Natural killer cell (primary cell): ENCODE measurements at places on chromosomes 4 and X.

DNA sequence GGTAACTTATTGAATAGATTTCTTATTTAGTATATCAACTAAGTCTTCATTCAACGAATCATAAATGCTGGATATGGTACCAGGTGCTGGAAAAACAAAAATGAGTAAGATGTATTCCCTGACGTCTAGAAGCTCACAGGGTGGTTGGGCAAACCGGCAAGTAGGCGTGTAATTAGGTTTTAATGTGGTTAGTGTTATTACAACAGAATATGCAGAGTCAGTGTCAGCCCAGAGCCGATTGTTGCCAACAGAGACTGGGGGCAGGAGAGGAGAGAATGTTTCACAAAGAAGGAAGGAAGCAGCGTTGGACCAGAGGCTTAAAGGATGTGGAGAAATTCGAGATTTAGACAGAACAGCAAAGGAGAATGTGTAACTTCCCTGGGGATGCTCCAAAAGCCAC, 111.7 kb downstream of the TENM3 start:
- DNase-seq, result no peak

DNA sequence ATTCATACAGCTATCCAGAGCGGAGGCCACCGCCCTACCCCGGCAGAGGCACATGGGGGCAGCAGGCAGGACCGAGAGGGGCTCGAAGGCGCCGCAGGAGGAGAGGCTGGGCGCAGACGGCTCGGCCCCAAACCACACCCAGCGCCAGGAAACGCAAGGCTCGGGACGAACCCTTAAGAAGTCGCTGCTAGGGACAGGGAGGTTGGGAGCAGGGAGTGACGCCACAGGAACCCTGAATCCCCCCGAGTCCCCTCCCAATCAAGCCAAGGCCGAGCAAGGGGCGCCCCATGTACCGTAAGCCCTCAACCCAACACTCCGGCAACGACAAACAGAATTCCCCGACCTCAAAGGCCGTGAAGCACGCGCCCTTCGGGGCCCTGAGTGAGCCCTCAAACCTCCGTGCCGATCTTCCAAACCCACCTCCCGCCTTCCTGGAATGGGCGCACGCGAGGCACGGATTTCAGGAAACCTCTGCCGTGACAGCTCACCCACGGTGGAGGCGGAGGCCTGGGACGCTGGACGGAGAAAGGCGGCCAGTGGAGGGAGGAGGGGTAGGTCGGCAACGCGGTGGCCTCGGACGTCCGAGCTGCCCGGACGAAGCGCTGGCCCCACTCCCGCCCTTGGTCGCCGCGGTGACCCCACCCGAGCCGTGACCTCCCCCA, 1.8 kb downstream of the ZFYVE28 start:
- DNase-seq, result no peak

DNA sequence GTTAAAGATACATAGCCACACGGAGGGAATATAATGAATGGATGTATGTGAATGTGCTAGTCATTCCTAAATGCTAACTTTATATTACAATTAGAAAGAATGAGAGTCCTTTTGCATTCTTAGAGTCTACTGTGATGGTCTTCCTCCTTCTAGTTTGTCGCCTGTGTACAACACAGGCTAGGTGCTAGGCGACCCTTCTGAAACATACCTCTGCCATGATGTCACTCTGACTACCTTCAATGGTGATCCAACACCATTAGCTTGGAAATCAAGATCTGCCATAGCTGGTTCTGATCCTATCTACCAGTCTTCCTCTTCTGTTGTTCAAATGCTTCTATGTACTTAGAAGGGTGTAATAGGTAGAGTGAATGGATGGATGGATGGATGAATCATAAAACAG, 151.2 kb downstream of the MGST2 start:
- DNase-seq, result no peak

GRCh38 chr4:26753187-26753586, 107.5 kb upstream of the STIM2 start:
- DNase-seq, result no peak

- no peak for DNase-seq
Measured at GRCh38 chr4:138671106-138671505, 344.5 kb upstream of the NOCT start.

DNA sequence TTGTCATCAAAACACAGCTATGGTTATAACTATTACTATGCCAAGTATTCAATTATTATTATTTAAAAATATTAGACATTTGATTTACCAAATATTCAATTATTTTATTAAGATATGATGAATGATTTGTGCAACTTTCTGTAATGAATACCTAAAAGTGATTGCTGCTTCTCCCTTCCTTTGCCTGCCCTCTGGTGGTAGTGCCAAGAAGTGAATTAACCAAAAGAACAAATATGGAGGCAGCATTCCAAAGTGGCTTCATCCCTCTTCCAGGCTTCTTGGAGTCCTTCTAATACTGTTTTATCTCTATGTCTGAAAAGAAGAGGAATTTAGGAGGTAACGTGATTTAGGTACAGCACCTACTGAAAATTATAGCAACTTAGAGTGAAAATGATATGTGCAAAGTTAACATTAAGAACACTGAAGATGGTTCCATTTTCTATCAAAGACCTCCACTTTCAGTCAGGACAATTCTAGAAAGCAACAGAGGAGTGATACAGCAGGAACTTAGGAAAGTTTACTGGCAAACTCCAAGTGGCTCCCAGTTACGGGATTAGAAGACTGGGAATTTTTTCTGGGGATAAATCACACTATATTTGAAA, 43.0 kb downstream of the ENPEP start:
- DNase-seq, result peak; percentile 61

DNA sequence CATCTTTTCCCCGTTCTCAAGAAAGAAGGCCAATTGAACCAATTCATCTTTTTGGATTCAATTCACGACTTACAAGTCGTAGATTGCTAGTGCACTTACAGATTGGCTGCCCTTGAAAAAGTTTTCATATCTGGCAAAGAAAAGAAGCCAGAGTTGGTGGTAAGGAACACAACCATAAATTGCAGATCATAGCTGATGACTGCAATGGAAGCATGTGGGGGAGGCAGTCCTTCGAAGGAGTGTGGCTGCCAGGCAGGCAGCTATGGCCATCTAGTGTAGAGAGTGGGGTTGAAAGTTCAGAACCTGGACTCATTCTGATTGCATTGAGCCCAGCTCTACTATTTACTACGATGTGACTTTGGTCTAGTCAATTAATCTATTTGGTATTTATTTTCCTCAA, 4.5 kb downstream of the GPM6A start:
- no peak for DNase-seq

GRCh38 chr4:82611982-82612381, 50.2 kb upstream of the TMEM150C start:
- DNase-seq, result no peak

DNA sequence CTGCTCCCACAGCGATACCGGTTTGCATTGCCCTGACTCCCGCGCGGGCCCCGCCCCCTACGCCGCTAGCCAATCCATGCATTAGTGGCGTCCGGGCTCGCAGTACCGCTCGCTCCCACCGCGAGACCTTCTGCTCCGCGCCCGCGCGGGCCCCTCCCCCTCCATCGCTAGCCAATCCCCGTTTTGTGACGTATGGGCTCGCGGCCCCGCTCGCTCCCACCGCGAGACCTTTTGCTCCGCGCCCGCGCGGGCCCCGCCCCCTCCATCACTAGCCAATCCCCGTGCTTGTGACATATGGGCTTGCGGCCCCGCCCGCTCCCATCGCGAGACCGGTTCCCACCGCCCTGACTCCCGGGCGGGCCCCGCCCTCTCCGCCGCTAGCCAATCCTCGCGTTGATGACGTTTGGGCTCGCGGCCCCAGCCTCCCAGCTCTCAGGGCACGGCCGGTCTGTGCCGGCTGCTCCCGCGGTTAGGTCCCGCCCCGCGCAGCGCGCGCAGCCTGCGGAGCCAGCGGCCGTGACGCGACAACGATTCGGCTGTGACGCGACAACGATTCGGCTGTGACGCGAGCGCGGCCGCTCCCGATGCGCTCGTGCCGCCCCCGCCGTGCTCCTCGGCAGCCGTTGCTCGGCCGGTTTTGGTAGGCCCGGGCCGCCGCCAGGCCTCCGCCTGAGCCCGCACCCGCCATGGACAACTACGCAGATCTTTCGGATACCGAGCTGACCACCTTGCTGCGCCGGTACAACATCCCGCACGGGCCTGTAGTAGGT, at the start of gene EMD:
Gene EMD, plus strand, starts transcription at position 497 of the 770 bp plus-strand sequence. Its CDS starts 190 bp downstream, at position 687.
- peak; percentile 97 for DNase-seq

- no peak for DNase-seq
Measured at GRCh38 chr4:141247430-141247780, 26.7 kb downstream of the ZNF330 start.

GRCh38 chr4:20074450-20074849, 177.3 kb upstream of the SLIT2 start:
- no peak for DNase-seq

DNA sequence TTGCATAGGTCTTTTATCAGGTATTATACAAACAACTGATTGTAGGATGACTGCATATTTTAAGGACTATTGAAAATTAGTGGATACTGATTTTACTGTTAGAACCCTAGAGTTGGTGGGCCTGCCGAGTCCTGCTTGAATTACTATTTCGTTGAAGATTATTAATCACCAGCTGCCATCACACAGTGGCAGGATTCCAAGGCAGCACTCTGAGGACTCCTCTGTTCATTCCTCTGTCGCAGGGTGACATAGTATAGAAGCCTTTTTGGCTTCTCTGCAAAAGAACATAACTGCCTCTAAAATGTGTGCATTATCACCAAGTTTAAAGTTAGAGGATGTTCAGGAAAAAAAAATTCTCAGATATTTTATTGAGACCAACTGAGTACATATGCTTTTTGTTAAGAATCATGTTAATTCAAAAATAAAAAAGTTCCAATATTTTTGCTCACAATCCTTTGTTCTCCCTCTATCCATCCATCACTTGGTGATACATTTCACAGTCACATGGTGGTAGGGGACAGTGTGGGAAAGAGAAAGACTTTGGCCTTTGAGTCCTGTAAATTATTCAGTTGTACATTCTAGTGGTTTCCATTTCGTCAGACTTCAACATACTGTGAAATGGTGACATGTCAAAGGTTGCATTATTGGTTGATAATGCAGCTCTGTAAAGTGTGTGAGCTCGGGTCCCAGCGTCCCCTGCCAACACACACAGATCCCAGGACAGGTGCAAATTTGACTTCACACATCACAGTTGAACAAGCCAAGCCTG, 332.5 kb downstream of the GRID2 start:
- no peak for DNase-seq

GRCh38 chrX:47144626-47145394, at the start of the genes NDUFB11 and RBM10:
Gene NDUFB11, minus strand, starts transcription at chrX:47144702. Its CDS starts 23 bp downstream, at chrX:47144679.
Gene RBM10, plus strand, starts transcription at chrX:47145221. Its CDS starts 2,261 bp downstream, at chrX:47147482.
- peak; percentile 92 for DNase-seq

DNA sequence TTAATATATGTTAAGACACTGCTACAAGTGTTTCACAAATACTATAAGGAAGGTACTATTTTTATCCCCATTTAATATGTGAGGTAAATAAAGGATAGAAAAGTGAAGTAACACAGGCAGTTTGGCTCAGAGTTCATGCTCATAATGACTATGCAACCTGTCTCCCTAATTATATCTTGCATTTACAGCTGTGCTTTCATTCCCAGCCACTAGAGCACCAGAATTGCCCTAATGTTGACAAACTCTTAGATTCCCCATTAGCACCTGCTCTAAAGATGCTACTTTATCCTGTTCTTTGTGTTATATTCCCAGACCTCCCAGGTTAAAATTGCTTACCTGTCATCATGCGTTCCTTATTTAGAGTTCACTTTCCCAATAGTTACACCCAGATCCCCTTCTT, 833.6 kb downstream of the CCSER1 start:
- no peak for DNase-seq

GRCh38 chr4:39785083-39785482, 87.1 kb downstream of the UBE2K start:
- no peak for DNase-seq

DNA sequence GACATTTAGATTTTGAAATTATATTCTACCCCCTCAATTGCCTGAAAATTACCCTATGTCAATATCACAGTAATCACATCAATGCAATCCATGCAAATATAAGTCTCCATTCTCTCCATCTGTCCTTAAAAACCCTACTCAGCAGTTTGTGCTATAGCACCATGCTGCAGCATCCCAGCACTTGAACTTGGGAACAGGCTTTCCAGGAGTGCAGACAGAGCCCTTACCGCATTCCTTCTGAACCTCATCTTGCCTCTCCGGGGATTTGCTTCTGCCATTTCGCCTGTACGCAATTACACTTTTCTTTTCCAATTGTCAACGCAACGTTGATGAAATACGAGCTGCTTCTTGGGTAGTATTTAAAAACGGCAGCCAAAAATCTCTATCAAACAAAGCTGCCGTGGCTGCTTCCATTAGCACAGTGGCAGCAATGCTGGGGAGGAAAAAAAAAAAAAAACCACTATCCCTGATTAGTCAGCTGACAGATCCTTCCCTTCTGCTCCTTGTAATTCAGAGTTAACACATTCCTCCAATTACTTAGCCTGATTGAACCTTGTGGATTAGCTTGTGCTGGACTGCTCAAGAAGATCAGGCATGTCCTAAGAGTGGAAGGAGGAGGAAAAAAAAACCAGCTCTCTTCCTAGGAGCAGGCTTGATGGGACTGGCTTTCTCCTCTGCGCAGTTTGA, 65.6 kb downstream of the MCF2 start:
- no peak for DNase-seq

DNA sequence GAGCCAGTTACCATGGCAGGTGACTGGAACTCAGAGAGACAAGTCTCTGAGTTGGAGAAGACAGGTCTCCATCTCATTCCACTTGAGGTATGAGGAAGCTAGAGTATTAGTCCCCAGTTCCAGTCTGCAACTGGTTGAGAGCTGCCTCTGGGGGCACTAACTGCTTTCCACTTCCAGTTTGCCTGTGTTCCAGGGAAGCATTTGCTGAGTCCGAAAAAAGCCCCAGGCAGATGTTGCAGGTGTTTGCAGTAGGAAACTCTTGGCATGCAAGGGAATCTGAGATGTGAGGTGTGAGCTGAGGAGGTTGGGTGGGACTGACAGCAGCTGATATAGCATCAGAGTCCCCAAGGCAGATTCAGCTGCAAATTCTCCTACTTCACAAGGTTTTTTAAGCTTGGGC, 272.2 kb upstream of the CASK start:
- no peak for DNase-seq

DNA sequence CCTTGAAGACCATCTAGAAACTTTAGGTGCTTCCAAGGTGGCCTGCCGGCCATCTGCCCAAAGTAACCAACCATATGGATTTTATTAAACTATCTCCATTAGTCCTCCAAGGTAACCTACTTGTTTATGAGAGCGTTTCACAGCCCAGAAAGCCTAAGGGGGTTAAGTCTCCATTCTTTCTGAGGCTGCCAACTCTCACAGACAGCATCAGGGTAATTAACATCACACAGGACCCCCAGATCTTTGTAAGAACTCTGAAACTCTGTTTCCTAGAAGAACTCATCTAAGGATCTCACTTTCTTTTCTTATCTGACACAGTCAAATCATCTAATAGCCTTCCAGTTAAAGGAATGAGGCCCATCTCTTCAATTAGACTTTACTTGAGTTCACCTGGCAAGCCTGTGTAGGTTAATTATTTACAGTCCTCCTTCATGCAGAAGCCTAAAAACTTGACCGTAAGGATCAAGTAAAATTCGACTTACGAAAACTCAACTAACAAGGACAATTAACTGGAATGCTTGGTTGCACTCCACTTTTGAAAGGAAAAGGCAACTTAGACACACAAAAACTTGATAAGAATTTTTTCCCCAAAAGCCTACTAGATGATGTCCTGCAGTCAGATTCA, 252.5 kb downstream of the GRIA3 start:
- DNase-seq, result no peak

- no peak for DNase-seq
Measured at GRCh38 chr4:3784454-3785291, 18.5 kb downstream of the ADRA2C start.

- peak; percentile 45 for DNase-seq
Measured at GRCh38 chr4:174423257-174423944, 98.9 kb downstream of the HPGD start.
